ENCODE measurements at places on chromosomes 12 and 14.

- DNase-seq: no peak
Observed at GRCh38 chr14:60253649-60254048, 4.6 kb downstream of the PPM1A start.

- DNase-seq: peak; percentile 42
Observed at GRCh38 chr12:52311285-52311648, 9.9 kb downstream of the KRT83 start.

DNA sequence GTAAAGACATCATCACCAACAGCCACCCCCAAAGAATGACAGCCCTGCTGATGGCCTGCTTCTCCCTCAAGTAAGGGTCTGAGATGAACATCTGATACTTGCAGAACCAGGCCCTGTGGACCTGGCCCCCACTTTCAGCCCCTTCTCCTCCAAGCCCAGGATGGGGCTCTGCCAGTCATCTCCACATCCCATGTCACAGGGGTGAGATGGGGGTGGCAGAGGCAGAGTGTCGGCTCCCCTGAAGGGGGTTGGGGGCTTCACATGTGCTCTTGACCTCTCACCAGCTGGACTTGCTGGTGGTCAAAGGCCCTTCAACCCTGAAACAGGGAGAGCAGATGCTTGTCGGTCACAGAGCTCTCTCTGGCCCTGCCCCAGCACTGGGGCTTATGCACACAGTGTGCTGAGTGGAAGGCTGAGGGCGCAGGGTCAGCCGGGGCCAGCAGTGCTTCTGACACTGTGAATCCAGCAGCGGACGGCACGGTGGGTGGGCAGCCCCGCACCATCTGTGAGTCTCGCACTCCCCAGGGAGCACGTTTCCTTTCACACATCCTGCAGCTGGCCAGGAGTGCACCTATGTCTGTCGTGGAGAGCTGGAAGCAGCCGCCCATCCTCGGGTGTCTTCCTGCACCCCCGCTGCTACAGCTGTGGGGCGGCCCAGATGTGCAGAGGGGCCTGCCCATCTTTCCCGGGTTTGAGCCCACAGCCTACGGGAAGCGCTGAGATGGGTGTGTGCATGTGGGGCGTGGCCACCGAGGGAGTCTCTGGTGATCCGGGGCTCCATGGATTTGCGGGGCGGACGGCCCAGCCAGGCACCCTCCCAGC, 94.3 kb downstream of the ADGRD1 start:
- no peak for DNase-seq

DNA sequence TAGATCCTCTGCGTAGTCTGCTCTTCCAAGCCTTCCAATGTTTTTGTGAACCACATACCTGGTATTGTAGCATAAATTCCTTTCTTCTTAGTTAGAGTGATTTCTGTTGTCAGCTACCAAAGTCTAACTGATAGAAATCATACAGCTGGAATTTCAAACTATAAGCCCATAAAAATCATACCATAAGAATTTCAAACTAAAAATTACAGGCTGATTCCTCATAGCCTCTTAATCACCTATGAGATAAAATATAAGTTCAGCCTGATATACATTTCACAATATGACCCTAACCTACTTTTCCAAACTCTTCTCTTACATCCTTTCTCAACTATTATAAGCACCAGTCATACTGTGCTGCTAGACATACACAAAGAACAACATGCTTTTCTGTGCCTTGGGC, 64.8 kb downstream of the PTHLH start:
- DNase-seq: no peak

DNA sequence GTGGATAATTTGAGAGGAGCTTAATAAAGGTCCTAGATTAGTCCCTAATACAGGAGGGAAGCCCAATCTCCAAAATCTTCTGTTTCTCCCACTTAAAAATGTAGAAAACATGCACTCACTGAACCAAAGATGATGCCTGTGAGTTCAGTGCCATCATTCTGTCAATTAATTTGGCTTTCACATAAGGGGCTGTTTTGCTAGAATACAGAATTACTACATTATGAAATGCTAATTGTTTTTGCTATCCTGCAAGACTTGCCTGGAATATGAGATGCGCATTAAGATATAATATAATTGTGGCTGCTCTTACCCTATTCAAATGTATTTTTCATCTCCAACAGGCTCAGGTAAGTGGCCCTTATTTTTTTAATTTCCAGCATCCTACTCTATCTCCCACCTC, 111.7 kb downstream of the SEC23A start:
- no peak for DNase-seq

DNA sequence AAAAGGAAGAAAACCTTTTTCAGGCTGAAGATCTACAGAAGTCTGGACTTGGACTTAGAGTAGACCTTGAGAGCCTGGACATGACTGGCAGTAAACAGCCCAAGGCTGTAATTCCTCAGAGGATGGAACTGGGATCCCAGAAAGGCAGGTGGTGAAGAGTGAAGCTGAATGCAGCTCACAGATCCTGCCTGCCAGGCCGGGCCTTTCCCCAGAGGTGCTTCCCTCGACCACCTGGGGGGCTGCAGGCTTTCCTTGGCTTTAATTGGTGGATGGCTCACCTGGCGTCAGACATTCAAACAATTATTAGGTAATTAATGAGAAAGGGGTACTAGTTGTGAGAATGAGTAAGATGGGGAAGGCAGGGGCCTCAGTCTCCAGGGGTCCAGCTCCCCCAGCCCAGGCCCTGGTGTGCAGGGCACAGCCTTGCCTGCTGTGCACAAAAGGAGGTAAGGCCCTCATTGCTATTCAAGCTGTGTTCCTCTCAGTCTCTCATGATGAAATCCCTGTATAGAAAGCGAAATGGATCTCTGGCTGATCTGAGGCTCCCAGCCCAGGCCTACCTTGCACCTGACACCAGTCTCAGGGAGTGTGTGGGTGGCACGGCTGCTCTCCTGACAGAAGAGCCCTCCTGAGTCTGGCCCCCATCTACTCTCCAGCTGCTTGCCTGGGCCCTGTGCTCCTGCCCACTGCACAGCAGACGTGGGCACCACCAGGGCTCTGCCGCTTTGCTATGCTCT, 63.0 kb upstream of the TCL1A start:
- DNase-seq: no peak

- no peak for DNase-seq
Observed at GRCh38 chr12:92088805-92089204, 56.8 kb downstream of the BTG1 start.

- DNase-seq: no peak
Observed at GRCh38 chr14:79254069-79254775, 957.1 kb downstream of the DIO2 start.

DNA sequence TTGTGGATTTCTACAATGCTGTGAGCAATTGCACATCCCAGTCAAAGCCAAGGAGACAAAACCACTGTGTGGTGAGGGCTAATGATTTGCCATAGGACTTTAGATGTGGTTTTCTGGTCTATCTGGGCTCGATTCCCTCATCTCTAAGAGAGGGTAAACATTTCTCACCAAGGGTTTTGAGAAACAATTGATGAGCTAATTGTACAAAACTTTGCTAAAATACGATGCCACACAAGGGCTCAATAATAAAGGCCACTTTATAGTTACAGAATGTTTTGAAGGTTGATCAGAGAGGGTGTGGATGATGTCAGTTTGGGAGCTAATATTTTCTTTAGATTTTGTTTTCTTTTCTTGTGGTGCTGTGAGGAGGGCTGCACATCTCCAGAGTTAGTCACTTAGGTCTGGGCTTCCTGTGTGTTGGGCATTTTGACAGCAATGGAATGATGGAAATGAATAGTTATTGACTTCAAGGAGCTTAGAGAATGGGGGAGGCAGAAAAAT, 60.8 kb upstream of the SLC38A4 start:
- DNase-seq: no peak

DNA sequence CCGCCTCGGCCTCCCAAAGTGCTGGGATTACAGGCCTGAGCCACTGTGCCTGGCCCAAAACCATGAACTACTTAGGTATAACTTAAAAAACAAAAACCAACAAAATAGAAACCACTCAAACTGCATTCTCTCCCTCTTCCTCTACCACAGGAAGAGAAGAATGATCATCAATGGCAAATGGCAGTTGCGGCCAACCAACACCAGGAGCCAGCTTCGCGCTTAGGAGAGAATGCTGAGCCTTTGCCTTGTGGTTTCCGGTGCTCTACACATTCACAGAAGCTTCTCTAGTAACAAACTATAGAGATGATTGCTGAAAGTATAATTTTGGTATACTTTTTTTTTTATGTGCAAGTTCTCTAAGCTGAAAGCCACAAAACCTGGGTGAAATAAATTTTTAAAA, 17.1 kb downstream of the CATSPERB start:
- DNase-seq: no peak

DNA sequence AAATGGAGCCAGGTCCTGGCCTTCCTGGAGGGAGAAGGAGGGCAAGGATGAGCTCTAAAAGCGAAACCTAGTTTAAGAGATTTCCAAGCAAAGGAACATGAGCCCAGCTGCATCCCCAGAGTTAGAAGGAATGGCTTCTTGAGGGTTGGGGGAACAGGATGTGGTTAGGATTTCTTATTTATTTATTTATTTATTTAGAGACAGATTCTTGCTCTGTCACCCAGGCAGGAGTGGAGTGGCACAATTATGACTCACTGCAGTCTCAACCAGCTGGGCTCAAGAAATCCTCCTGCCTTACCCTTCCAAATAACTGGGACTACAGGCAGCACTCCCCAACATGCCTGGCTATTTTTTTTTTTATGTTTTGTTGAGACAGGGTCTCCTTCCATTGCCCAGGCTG, 25.3 kb upstream of the TMEM106C start:
- DNase-seq: no peak
